ENCODE measurements at places on chromosomes 7 and 10.

GRCh38 chr7:128022631-128023532 is 8.4 kb downstream of the LRRC4 start:
- DNase-seq = peak; percentile 53

- no peak for DNase-seq
Measured at GRCh38 chr10:117680601-117681000, 138.1 kb downstream of the EMX2 start.

DNA sequence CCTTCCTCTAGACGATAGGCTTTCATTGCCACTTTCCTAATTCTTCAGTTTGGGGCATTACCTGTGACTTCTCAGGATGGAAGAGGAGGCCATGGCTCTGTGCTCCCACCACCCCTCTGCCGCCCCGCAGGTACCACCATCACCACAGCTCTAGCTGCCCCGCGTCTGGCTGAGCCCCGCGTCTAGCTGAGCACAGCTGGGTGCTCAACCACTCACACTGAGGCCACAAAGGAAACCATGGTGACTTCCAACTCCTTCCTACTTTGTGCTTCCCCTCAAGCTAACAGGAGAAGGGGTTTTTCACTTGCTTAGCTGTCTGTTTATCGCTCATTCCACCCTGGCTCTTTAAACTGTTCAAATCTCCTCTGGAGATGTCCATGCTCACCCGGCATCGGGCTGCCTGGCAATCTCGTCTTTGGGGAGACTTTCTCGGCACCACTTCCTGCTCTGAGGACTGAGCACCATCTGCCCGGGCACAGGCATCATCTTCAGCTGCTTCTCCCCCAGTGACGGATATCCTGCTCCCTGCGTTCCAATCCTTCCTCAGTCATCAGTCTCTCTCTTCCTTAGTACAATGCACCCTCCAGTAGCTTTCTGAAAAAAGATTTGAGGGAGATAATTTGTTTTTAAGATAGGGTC is 59.4 kb downstream of the MAD1L1 start:
- DNase-seq = no peak

DNA sequence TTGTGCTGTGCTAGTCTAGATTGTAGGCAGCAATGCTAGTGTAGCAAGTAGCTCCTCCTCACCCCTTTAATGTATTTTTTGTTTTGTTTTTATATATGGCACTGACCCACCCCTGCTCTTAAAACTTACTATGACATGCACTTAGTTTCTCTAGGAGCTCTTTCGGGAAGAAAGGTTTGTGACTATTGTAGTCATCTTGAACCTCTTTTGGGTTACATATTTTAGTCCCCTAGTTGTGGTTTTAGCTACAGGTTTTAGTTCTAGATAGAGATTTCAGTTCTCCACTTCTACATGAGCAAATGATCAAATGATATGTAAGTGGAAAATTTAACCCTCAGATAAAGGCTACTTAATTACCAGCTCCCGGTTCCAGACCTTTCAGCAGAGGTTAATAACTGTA is 14.9 kb downstream of the MINPP1 start:
- DNase-seq = no peak

- no peak for DNase-seq
Measured at GRCh38 chr7:80613519-80613918, 24.9 kb upstream of the CD36 start.

GRCh38 chr10:34607894-34608293 is 207.2 kb downstream of the PARD3 start:
- no peak for DNase-seq

- peak; percentile 74 for DNase-seq
Measured at GRCh38 chr10:117167789-117168674, 29.3 kb upstream of the KCNK18 start.

DNA sequence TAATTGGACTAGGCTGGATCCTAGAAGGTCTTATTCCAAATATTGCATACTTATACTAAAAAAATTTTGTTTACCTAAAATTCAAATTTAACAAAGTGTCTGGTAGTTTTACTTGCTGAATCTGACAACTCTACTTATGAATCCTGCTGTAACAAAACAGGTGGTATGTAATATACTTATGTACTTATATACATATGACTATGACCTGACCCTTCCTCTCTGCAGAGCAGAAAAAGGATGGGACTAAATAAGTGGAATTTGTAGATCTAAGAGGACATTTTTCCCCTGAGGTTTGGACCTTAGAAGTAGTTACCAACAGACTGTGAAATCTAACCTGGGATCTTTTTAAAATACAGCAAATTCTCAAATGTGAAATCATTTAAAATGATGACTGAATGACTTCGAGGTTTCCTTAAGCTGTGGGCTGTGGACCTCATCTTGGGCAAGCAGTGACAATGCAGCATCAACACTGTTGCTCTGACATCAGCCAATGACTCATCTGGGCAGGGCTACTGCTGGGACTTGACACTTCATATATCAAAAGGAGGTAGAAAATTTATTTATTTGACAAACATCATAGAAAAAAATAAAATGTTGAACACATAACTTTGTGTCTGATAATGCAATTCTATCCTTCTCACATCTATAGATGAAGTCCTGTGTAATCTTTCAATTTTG is 73.6 kb downstream of the RELN start:
- peak; percentile 51 for DNase-seq

DNA sequence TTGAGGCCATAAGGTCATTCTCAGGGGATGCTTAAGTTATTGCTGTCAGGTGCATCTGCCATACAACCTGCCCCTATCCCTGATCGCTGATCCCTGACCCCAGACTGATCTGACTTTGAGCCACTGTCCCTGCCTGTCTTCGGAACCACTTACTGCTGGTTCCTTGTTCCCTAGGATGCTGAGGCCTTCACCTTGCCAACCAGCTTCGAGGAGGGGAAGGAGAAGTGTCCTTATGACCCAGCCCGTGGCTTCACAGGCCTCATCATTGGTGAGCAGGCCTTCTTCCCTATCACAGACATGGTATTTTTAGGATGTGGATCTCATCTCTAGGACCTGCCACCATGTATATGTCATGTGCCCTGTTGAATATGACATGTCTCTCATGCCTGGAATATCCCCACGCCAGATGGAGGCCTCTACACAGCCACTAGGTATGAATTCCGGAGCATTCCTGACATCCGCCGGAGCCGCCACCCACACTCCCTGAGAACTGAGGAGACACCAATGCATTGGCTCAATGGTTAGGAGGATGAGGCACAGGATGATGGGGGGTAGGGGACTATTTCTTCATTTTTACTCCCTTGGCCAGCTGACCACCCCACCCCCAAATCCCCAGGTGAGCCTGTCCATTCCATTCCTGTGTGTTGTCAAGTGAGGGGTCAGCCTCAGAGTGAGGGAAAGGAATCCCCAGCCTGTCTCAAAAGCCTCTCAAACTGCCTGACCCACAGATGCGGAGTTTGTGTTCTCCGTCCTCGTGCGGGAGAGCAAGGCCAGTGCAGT is 9.0 kb downstream of the MRPL43 start:
- DNase-seq = no peak

DNA sequence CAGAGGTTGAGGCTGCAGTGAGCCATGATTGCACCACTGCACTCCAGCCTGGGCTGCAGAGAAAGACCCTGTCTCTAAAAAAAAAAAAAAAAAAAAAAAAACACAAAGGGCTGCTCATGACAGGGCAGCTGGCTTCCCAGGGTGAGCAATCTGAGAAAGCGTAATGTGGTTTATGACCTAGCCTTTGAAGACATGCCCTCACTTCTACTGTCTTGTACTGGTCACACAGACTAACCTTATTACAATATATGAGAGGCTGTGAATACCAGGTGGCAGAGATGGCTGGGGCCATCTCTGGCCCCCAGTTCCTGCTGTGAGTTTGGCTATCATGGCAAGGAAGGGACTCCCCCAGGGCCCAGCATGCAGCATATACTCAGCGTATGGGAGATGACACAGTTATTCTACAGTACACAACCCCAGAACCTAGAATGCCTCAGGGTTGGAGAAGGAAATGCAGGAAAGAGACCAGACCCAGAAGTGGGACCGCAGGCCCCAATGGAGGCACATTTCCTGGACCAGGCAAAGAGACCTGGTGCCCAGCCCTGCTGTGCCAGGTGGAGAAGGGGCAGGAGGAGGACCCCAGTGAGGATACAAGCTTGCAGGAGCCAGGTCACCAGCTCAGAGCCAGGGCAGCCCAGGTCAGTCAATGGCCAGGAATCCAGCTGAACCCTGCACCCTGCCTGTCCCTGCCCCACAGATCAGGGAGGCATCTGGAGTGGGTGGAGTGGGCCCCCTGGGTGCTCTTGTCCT is 26.3 kb downstream of the NPTX2 start:
- DNase-seq = no peak

DNA sequence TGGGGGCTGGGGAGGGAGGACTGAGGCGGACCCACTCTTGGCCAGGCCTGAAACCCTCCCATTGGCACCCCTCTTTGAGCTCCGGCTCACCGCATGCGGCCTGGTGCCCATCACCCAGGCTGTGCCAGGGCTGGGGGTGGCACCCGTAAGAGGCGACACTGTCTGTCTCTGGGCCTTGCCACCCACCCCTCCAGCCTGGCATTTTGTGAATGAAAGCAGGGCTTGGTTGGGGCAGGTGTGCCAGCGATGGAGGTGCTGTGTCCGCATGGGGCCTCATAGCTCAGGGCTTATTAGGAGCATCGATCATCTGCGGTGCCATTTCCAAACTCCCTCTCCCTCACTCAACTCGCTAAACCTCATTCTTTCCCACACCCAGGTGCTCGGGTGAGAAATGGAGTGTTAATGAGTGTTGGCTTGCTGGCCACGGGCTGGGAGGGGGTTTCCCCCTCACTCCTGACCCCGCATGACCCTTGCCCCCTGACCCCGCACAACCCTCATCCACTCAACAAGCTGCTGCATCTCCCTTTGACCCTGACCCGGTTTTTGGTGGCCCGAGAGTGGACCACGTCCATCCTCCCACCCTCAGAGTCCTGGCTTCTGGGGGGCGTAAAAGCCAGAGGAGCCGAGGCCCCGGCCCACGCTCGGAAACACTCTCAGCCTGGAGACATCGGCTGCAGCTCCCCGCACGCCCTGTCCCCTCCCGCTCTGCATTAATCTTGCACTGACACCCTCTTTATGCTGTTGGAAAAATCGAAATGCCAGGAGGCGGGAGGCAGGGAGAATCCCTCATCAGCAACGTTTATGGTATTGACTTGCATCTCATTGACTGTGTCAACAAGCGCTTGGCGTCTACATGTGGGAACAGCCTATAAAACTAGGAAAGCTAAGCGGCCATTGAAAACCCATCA is 161.2 kb downstream of the DNAJB6 start:
- no peak for DNase-seq

DNA sequence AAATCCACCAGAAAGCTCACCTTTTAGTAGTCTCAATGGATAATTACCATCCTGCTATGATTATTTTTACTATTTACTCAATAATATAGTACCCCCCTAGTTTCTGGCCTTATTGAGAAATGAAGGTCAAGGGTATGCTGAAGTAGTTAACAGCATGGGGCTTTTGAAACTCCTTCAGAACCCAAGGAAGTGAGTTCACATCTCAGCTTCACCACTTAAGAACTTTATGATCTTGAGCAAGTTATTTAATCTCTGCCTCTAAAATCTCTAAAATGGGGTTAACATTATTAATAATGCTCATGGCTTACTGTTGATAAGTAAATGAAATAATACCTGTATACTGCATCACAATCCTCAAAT is 5.8 kb downstream of the MTPN start:
- DNase-seq = no peak

DNA sequence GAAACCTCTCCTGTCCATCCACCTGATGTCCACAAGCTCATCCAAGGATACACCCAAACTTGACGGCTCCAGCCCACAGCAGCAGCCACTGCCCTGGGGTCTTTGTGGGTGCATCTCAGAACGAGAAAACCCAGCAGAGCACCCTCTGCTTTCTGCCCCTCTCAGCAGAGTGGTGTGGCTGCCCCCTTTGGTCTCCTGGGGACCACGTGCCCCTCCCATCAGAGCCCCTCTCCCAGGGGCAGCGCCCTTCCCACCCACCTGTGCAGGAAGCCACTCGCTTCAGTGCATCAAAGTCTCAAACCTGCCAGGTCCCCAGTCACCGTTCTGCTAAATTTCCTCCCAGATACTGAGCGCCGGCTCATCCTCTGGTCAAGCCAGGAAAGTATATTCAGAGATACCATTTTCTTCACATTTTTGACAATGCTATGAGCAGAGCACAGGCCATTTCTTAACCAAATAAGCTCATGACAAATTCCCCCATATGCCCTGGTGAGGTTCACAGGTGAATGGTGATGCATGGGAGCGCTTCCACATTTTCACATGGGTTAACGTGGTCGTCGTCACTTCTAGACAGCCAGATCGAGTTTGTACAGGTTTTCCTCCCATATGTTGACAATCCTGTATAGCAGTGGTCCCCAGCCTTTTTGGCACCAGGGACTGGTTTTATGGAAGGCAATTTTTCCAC is 32.4 kb downstream of the CAMK2B start:
- no peak for DNase-seq

GRCh38 chr10:128568990-128569945 is 443.0 kb upstream of the MKI67 start:
- DNase-seq = peak; percentile 35

DNA sequence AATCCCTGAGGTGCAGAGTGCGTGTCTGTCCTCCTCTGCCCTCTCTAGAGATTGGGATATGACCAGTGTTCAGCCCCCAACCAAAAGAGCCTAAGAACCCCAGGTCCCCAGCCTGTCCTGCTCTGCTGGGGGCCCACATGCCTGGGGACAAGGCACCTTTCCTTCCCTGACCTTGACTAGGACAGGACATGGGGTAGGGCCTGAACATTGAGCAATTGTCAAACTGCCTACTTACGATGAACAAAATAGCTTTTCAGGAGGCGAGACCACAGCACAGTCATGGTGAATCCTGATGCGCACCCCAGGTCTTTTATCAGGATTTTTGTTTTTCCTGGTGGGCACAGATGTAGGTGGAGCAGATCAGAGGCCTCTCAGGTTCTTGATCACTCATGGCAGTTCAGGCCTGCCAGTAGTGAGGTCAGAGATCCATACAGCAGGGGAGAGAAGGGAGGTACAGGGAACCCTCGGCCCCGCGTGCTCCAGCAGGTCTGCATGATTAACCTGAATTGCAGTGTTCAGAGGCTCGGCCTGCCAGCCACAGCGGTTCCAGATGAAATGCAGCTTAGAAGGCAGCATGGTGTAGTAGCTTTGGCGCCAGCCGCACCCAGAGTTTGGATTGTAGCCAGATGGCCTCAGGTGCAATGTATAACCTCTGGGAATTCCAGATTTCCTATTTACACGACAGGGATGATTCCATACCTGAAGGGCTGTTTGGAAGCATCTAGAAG is 191.3 kb downstream of the CUX1 start:
- DNase-seq = no peak

- no peak for DNase-seq
Measured at GRCh38 chr10:100174699-100175677, 10.8 kb downstream of the ERLIN1 start.

GRCh38 chr10:75094465-75094864 is 17.0 kb upstream of the SAMD8 start:
- DNase-seq = no peak
